NCI-H345 (cell line): ENCODE measurements at places on chromosomes 1 and 21.
A peak's percentile ranks its signal among the peaks of the same experiment; 100 is the strongest.

- DNase-seq, result no peak
Measured at GRCh38 chr21:29638138-29638537, 301.7 kb downstream of the GRIK1 start.

GRCh38 chr1:145689922-145690321 is 17.2 kb downstream of the PDZK1 start:
- DNase-seq, result no peak

DNA sequence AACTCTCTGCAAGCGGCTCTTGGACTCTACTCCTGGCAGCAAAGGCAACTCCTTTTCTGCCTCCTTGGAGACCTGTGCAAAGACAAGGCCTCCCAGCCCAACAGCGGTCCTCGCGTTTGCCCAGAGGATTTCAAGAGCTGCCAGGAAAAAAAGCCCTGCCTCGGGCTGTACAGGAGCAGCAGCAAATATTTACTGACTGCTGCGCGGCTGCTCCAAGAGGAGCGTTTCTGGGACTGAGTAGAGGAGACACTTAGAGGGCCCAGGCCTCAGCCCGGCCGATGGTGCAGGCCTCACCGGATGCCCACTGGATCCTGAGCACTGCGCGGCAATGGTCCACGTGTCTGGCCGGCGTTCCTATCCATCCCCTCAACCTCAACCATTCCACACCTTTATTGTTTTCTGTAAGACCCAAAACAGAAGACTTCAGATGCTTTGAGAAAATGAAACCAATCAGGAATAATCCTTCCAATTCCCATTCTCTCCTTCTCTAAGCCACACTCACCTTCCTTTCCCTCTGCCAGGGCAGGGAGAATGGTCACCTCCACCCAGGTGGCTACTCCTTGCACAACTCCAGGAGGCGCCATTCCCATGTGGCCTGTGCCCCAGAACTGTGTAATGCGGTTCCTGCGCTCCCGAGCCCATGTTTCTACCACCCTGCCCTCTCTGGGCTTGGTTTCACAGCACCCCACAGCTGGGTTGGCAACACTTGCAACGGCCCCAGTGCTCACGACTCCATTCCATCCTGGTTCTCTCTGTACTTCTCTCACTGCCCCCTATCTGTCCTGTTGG is 215.8 kb downstream of the TRABD2B start:
- DNase-seq, result peak; percentile 33

DNA sequence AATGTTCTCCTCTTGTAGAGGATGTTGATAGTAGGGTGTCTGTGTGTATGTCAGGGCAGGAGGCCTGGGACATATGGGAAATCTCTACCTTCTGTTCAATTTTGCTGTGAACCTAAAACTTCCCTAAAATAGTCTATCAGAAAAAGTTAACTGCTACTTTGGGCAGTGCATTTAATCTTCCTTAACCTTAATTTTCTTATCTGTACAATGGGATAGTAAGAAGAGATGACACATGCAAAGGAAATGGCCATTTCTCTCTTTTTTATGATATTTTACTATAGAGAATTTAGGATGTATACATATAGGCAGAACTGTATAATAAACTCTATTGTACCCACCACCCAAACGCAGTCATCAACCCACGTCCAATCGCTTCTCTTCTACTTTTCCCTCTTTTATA is 8.6 kb downstream of the AGO3 start:
- no peak for DNase-seq

DNA sequence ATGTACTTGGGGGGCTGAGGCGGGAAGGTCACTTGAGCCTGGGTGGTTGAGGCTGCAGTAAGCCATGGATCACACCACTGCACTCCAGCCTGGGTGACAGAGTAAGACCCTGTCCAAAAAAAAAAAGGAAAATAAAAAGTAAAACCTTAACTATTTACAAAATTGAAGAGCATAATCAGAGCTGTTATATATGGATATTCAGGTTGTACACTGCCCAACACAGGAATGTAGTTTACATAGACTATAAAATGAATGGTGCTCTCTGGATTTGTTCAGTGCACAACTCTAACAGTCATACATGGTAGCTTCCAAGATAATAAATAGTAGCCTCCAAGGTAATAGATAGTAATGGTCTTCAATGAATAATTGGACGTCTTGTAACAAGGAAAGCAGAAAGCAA is 22.6 kb upstream of the SRSF10 start:
- no peak for DNase-seq

GRCh38 chr1:78226784-78227183 is 181.0 kb downstream of the GIPC2 start:
- DNase-seq, result no peak

DNA sequence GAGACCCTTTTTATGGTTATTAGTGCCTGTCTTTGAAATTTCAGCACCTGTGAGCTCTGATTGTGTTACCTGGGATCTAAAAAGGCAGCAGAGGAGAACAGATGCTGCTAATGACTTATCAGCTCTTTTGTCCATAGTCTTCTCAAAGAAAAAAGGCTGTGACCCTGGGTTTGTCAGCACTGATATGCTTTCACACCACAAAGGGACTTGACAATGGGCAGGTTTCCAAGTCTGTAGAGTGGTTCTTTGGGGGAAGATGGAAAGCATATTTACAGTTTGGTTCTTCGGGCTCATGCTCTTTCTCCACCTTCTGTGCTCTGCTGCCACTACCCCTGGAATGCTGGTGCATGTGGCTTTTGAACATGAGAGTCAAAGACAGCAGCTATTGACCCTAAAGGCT is 32.0 kb downstream of the DNAJC6 start:
- DNase-seq, result peak; percentile 78

DNA sequence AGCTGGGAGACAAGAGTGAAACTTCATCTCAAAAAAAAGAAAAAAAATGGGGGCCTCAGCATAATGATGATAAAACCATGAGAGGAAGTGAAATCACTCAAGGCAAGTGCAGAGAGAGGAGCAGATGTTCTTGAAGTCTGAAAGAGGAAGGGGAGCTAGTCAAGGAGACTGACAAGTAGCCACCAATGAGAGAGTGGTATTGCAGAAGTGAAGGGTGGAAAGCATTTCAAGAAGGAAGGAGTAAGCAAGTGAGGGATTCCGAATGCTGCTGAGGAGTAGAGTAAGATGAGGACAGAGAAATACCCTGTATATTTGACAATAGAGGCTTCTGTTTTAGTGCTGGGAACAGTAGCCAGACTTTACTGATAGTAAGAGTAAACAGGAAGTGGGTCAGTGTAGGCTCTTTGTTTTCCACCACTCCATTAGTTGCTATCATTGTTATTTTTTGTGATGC is 2.9 kb downstream of the TATDN3 start:
- DNase-seq, result no peak

GRCh38 chr1:66367369-66367768 is 166.6 kb upstream of the SGIP1 start:
- DNase-seq, result no peak
